ENCODE measurements at places on chromosomes 16 and 17.

DNA sequence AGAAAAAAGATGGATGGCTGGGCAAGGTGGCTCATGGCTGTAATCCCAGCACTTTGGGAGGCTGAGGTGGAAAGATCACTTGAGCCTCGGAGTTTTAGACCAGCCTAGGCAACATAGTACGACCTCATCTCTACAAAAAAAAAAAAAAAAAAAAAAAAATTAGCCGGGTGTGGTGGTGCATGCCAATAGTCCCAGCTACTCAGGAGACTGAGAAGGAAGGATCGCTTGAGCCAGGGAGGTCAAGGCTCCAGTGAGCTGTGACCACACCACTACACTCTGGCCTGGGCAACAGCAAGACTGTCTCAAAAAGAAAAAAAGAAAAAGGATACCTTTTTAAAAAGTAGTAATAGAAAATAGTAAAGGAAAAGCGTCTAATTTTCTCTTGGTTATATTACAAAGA lies 20.7 kb downstream of the ZNF652 start:
- no peak for DNase-seq

DNA sequence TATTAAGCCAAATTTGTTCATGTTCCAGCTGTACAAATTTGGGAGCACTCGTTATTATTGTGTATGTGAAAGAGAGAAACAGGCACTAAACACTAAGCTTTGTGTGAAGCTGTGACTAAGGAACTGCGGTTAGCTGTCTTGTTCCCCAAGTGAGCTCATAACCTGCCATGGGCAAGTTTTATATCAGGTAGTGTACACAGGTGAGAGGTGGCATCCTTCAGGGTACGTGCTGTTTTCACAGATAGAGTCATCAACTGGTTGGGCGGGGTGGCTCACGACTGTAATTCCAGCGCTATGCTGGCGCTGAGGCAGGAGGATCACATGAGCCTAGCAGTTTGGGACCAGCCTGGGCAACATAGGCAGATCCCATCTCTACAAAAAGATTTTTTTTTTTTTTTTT lies 2.8 kb downstream of the DNAJA3 start:
- no peak for DNase-seq

DNA sequence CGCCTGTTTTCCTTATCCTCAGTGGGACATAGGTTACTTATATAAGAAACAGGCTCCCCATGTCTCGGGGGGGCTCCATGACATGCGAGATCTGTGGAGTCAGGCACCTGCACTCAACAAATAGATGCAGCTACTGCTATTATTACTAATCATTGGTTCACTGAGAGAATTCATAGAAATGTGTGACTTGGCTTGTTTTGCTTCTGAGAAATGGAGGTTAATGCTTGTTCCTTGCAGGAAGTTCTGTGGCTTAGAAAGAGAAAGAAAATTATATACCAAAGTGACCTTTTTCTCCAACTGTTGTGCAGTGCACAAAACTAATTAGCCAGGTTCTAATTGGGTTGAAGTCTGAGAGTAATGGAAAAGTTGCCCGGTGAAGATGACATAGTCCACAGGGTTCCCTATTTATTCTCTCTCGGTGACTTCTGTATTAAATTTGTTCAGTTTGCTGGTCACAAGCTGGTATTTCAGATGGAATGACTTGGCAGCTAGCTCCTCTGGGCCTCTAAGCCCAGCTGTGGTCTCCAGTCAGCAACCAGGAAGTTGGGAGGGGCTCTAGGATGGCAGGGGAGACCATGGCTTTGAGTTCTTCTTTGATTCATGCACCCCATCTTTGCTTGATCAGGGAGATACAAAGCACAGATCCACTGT lies 17.6 kb upstream of the MAF start:
- DNase-seq: no peak

DNA sequence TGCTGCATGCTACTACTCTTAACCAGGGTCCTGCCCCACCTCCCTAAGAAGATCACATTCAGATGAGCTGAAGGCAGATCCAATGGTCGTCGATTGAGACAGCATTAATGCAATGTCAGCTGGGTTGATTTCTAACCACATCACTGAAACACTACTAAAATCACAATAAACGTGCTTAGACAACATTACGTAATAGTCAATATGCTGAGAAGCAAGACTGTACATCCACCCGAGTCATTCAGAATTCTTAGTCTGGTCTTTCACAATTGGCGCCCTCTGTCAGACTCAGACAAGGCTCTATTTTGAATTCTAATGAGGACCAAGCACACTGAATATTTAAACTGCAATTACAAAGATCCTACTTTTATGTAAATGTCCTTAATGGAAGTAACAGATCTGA lies 205.2 kb downstream of the STX8 start:
- DNase-seq: no peak

- DNase-seq: no peak
Measured at GRCh38 chr17:77019893-77020379, 120.8 kb upstream of the SEC14L1 start.

DNA sequence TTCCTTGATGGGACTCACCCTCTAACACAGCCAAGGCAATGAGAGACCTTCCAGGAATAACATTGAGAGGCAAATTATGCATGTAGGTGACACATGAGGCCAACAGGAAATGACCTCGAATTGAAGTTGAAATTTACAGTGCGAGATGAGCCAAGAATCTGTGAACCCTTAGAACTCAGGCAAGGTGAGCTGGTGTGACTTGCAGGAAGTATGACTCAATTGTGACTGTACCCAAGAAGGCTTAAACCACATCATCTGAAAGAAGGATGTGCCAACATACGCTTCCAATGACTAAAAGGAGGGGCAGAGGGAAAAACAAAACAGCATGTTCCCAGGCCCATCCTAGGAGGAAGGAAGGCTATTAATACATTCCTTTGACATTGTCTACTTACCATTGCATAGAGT lies 44.8 kb downstream of the PITPNC1 start:
- no peak for DNase-seq

DNA sequence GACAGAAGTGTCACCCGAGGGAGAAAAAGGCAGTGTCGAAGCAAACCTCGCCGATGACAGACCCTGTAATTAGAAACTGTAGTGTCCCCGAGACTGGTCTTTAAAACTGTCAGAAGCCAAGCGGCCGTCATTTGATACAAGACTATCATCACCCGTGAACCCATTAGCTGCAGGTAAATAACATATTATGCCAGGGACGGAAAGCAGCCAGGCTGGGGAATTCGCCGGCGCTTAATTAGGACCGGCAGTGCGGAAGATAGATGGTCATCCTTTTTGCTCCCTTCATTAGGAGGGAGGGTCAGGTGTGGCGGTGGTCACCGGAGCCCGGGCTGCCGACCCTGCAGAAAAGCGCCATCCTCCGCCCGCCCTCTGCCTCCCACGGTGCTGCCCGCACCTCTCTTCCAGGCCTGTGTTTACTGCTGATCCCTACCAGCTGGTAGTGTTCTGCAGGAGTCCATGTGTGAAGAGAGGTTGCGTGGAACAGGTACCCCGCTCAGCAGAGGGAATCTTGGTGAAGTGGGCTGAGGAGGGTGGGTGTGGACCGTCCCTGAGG lies 109.4 kb upstream of the GSE1 start:
- no peak for DNase-seq

DNA sequence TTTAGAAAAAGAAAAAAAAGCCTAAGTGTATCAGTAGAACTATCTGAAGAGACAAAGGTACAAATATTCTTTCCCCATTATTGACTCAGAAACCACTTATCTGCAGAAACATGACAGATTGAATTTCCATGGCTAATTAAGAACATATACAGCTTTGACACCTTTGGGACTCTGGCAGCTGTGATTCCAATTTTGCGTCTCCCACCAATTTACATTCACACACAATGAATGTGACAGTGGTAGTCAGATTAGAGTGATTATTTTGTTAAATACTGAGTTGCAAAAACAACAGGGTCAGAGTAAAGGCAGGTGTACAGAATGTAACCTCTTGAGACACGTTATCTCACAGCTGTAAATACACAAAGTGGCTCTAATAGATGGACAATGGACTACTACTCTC lies 5.3 kb upstream of the PPM1D start:
- DNase-seq: no peak

- DNase-seq: no peak
Measured at GRCh38 chr17:77440560-77440981, 299.8 kb downstream of the SEC14L1 start.

DNA sequence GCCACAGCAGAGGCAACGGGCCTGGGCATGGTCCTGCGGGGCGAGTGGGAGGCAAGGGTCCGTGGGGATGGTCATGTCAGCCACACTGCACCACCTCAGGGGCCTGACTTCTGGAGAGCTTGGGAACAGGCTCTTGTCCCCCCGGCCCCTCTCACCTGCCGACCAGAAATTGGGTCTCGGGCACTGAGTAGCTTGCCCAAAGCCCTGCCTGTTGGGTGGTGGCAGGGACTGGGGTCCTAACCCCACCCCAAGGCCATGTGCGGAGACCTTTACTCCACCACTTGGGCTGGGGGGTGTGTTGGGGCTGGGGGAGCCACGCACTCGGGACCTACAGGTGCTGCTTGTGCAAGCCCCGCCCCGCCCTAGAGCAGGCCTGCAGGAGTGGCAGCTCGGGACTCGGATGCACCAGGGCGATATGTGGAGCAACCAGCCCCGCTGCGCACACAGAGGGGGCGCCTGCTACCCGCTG lies 24.2 kb upstream of the CHMP6 start:
- no peak for DNase-seq

- DNase-seq: no peak
Measured at GRCh38 chr17:1304962-1305563, 25.6 kb downstream of the TRARG1 start.

DNA sequence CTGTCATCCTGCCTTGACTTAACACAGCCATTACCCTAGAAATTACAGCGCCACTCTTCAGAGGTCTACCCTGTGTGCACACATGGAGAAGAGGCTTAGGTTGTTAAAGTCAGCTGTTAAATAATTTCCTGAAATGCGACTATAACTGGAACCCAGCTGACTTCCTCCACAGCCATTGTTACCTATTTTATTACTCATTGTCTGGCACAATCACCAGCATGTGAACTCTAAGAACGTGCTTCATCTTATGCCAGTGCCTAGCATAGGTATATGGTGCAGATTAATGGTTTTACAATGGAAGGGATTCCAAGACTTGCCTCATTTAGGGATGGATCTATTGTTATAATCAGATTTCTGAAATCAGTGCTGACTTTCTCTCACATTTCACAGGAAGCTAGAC lies 11.9 kb downstream of the RDM1 start:
- DNase-seq: no peak

DNA sequence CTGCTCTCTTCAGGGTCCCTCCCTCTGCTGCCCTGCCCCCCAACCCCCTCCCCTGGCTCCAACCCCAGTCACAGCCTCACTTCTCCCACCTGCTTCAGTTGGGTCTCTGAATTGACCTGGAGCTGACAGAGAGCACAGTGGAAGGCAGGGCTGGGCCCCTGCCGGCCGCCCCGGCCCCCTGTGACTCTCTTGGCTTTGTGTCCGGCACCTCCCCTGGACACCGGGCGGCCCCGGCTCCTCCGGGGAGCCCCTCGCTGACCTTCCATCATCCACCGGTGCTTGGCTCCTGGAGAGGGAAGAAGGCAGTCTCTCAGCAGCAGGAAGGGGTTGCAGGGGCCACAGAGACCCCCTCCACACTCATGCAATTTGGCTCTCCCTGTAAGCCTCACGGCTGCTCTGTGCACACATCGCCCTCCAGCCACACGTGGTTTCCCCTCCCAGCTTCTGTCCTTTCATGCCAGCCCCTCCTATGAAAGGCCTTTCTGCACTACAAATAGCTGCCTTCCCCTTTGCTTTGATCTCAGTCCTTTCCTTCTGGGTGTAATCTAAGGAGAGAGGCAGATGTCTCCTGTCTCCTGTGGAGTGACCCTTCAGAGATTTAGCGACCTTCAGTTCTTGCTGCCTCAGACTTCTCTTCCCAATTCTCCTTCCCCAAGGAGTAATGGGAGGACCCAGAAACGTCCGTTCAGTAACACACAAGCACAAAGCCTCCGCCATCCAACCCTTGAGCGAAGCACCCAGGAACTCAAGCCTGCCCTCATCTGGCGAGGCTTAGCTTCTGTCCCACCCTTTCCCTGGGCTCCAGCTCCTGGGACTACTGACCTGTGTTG lies 8.3 kb downstream of the NKIRAS2 start:
- no peak for DNase-seq

DNA sequence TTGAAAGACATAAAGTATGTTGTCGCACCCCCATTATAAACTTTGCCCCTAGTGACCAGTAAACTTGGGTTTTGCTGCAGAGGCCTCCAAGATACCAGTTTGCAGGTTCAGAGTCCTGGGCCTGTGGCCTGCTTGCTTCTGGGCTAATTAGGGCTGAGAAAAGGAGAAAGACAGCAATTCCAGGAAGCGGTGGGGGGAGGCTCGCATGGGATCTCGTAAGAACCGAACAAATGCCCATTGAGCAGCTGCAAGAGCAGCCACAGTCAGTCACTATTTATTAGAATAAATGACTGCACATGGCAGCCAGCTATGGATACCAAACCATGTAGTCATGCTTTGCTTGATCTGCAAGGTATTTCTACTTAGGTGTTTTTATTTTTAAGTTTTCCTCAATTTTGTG lies 4.9 kb downstream of the SHISA9 start:
- DNase-seq: no peak

GRCh38 chr16:27539120-27539519 lies 10.6 kb downstream of the GTF3C1 start:
- no peak for DNase-seq

GRCh38 chr16:51405361-51405760 lies 254.3 kb upstream of the SALL1 start:
- DNase-seq: no peak

DNA sequence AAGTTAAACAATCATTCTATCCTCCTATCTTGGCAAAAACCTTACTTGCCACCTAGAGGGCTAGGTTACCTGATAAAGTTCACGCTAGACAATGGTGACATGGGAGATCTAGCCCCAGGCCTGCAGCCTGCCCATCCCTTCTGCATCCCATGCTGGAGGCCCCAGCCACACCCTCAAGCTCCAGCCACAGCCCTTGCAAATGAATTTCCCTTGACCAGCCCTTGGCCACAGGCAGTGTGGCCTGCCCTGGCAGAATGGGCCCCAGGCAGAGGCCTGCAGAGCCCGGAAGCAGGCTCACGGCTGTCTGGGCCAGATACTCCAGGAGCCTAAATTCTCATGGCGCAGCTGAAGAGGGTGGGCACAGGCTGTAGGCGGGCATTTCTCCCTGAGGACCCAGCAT lies 14.9 kb downstream of the WNT3 start:
- DNase-seq: no peak

- no peak for DNase-seq
Measured at GRCh38 chr16:4347765-4348509, 3.2 kb downstream of the PAM16 start.

DNA sequence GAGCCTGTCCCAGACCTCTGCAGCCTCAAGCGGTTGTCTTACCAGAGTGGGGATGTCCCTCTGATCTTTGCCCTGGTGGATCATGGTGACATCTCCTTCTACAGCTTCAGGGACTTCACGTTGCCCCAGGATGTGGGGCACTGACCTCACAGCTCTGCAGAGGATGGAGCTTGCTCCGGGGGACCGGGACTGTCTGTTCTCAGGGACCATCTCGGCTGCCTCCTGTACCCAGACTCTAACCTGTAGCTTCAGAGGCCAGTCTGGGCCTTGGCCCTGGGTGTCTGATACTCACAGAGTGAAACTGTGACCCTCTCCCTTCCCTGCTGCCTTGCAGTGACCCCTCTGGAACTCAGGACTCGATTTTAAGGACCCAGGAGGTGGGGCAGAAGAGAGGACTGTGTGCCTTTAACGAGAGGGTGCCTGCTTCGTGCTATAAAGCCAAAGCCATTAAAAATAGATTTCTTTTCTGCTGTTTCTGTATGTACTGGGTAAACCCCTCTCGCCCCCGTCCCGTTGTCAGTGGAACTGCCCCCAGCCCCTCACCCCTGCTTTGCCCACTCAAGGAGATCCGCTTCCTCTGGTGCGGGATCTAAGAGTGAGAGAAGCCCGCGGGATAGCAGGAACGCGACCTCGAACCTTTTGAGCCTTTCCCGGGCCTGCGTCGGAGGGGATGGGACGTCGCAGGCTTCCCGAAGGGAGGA lies 1.1 kb upstream of the LLGL2 start:
- DNase-seq: no peak

Data from stimulated activated CD4-positive, alpha-beta T cell treated with anti-CD3 and anti-CD28 coated beads, Interleukin-4, amount 100 ng/mL, for 48 hours (primary cell).